Head of caudate nucleus (tissue), 42 donors: ENCODE measurements at places on chromosomes 2 and 18.

- no peak for DNase-seq
These were observed 92.2 kb downstream of the C1QL2 start for GRCh38 chr2:119066272-119066804.

- DNase-seq, result no peak
These were observed 228.0 kb downstream of the CYP26B1 start for GRCh38 chr2:71919708-71920107.

- DNase-seq, result peak; percentile 83
These were observed 120.4 kb downstream of the RNF144A start for GRCh38 chr2:7037340-7038333.

- no peak for DNase-seq
These were observed 290.3 kb downstream of the CNTNAP5 start for GRCh38 chr2:124315221-124315880.

- DNase-seq, result no peak
These were observed 38.4 kb downstream of the CYP26B1 start for GRCh38 chr2:72109291-72109690.

GRCh38 chr2:55401124-55401523 lies 18.5 kb downstream of the CCDC88A start:
- no peak for DNase-seq

- no peak for DNase-seq
These were observed 117.9 kb upstream of the COL5A2 start for GRCh38 chr2:189297446-189297845.

DNA sequence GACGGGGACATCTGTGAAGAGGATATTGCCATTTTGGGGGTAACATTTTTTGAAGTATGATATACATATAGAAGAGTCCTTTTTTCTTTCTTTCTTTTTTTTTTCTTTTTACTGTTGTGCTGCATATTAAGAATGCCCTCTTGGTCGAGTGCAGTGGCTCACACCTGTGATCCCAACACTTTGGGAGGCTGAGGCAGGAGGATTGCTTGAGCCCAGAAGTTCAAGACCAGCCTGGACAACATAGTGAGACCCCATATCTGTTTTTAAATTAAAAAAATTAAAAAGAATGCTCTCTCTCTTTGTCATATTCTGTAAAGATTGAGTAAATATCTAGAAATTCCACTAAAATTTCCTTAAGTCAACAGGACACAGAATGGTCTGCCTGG lies 3.6 kb downstream of the SH2D6 start:
- no peak for DNase-seq

- DNase-seq, result no peak
These were observed 1493.2 kb upstream of the NXPH2 start for GRCh38 chr2:140273408-140273807.
